IPS DF 19.7 (cell line): ENCODE measurements at places on chromosomes 5 and 9.

GRCh38 chr5:163624431-163624830 is 119.0 kb downstream of the MAT2B start:
- no peak for DNase-seq

DNA sequence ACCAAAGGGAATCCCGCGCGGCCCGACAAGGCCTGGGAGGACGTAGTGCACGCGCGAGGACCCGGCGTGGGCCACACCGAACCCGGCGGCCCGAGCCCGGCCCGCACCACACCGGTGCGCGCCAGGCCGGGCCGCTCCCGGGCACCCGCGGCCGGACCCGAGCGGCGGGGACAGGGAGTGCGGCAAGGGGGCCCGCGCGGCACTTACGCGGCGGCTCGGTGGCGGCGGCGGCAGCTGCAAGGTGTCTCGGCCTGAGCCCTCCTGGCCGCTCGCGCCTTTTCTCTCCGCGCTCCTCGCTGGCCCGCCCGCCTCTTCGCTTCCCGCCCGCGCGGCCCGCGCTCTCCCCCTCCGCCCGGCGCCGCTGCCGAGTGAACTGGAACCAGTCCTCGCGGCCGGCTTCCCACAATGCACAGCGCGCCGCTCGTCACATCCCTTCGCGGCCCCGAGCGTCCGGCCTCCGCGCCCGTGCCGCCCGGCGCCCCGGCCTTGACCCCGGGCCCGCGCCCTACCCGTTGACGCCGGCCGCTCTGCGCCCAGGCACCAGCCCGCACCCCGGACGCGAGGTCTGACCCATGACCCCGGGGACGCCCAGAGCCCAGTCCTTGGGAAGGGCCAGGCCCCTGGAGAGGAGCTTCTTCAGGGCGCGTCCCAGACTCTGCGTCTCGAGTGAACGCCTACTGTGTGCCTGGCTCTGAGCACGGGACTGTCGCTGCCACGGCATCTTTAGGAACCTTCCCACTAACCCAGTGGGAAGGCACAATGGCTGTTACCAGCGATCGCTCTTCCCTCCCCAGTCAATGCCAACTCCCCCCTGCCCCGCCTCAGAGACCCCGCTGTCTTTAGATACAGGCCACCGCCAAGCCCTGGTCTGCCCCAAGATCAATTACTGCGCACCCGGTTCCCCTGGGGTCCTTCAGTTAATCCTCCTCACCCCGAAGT is at the start of gene MACROH2A1:
Gene MACROH2A1, minus strand, starts transcription at position 377 of the 939 bp plus-strand sequence. CDS start 10,138 bp downstream, outside the sequence.
- no peak for DNase-seq

DNA sequence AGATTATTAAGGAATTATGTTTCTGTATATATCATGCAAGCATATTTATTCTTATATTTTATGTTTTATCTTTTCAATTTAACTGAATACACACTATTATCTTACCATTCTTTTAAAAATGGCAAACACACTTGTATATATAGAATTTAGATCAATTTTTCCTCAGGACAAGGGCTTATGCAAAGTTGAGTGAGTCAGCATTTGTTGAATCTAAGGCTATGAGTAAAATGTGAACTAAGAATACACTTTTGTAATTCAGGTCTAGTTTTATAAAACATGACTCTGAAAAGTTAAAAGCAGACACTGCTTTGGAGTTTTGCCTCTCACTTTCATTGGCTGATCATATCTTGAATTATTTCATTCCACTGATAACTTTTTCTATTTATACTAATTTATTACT is 127.8 kb downstream of the FOCAD start:
- DNase-seq = no peak

- no peak for DNase-seq
These were observed 363.9 kb downstream of the AGTPBP1 start for GRCh38 chr9:85377731-85378289.

- no peak for DNase-seq
These were observed 226.2 kb upstream of the SMC2 start for GRCh38 chr9:103867886-103868285.

GRCh38 chr9:106753155-106753671 is 109.8 kb upstream of the ZNF462 start:
- DNase-seq = no peak
